T-helper 17 cell (primary cell): ENCODE measurements at places on chromosomes 16 and 17. TPM values are rescaled to one million over a fixed set of nuclear protein-coding genes. Genes with fewer than 3 reads are reported as not detected.

DNA sequence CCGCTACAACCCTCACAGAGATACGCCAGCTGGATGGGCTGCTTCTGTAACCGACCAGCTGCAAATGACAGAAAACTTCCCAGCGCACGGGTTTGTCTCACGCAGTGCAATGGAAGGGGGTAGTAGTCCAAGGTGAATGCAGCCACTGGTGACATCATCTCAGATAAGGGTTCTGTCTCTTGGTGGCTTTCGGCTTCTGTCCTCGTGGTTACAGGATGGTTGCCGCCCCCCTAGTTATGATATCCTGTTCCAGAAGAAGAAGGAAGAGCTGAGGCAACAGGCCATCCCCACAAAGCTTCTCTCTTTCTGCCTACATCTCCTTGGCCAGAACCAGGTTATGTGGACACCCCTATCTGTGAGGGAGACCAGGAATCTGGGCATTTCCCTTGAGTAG, 40.3 kb upstream of the BAHCC1 start:
- H3K27me3 ChIP-seq: peaks cover 39% of the 10 kb centered on the region
- peak overlapping the region; percentile 73 for H3K27ac ChIP-seq
- DNase-seq: no peak
- no peak overlapping the region for H3K4me3 ChIP-seq
- H3K36me3 ChIP-seq: no peaks in the 10 kb centered on the region
- H3K4me1 ChIP-seq: no peaks in the 10 kb centered on the region

DNA sequence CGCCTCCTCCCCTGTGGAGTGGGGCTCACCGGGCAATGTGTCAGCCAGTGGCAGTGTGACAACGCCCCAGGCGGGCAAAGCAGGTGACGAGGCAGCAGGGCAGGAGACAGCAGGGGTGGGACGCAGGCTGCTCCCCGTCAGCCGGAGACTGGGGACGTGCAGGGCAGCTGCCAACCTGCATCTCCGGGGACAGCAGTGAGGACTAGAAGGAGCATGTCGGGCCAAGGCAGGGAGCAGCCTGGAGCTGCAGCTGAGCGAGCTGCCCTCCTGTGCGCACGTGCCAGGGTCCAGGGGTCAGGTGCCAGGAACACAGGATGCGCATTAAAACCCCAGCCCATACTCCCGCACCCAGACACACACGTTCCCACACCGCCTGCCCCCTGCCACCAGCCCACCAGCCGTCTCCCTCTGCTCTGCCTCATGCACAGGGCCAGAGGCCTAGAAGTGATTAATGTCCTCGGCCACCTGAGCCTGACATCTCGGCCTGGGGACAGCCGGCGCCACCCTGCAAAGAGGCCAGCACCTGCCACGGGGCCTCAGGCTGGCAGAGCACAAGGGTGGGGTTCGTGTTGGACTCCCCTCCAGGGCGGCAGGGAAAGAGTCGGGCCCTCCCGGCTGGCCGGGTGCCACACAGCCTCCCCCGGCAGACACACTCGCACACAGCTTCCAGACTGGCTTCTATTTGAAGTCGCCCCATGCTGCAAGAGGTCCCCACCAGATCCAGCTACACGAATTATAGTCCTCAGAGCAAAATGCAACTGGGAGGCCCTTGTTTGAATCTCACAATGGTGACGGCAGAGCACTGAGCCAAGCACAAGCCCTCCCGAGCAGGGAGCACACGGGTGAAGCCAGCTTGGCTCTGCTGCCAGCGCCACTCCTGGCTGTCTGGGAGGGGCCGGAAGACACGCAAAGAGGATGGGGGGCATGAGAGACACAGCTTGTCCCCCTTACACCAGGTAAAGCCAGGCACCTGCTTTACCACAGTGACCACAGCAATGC, 90.4 kb downstream of the RBFOX3 start:
- H3K36me3 ChIP-seq: peaks cover 2% of the 10 kb centered on the region
- H3K27ac ChIP-seq: no peak overlapping the region
- H3K4me3 ChIP-seq: no peak overlapping the region
- DNase-seq: no peak
- peaks cover 63% of the 10 kb centered on the region for H3K27me3 ChIP-seq

GRCh38 chr16:9124444-9124843, 33.0 kb downstream of the HAPSTR1 start:
- DNase-seq: no peak
- H3K36me3 ChIP-seq: no peaks in the 10 kb centered on the region
- H3K27ac ChIP-seq: peak overlapping the region; percentile 87

DNA sequence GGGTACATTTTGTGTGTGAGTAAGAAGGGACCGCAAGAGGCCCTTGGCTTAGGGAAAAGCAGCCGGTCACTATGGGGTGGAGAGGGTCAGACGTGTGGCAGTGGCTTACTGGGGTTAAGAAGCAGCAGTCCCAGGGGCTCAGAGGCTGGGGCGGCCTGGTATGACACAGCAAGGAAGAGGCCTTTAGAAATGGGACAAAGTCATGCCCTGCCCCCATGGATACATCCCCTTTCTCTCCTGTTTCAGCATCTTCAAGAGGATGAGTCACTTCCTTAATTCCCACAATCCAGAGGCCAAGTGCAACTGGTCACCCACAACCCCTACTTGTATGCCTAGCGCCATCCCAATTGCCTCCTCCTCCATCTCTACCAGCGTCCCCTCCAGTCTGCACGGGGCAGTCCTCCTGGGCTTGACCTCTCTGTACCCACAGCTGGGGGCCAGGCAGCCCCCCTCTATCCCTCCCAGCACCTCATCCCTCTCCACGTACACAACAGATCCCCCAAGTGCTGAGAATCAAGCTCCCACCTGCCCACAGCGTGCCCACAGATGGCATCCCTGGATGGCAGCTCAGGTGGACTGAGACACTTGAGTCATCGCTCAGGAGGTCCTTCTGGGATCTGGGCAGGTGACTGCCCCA, 6.9 kb upstream of the EFTUD2 start:
- peaks cover 42% of the 10 kb centered on the region for H3K27me3 ChIP-seq
- peaks cover 4% of the 10 kb centered on the region for H3K36me3 ChIP-seq
- peaks cover 6% of the 10 kb centered on the region for H3K4me1 ChIP-seq
- DNase-seq: no peak
- peak overlapping the region; percentile 2 for H3K27ac ChIP-seq
- H3K4me3 ChIP-seq: no peak overlapping the region

KRT40 gene
- not detected for total RNA-seq
